ENCODE measurements at places on chromosomes 3 and 15.

DNA sequence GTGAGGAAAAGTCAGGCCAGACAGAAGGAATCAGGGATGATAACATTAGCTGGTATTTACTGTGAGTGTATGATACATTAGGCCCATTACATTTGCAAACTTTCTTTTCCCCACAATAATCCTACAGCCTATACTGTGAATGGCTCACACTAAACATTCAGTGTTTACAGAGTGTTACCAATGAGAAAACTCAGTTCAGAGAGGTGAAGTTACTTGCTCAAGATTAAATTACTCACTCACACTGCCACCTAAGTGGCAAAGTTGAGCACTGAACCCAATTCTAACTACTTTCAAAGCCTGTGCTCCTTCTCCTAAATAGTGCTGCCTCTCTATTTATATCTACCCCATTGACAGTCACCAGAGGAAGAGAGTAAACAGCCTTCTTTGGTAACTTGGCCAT, 8.5 kb downstream of the XPC start:
- DNase-seq = no peak

GRCh38 chr15:83082730-83083386, 15.8 kb upstream of the BTBD1 start:
- DNase-seq = no peak

GRCh38 chr3:148882288-148882687, 17.2 kb downstream of the CPA3 start:
- DNase-seq = no peak

DNA sequence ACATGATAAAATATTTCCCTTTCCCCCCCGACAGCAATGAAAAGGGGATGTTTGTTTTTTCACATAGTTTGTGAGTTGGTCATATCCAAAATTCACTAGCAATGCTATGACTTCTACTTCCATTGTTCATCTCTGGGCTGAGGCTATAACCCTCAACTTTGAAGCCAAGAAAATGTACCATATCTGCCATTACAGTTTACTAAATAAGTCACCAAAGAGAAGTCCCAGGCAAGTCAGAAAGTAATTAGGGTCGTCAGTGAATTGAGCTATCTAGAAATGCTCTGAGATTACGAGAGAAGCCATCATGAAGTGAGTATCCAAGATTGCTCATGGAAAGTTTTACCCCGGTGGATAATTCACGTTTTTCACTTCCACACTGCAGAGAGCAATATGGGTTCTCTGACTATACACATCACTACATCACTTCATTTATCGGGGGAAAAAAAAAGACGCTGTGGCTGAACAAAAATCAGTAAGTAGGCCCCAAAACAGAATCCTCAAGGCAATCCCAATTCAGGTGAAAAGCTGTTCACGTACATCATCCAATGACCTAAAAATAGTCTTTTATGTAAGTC, 1.4 kb downstream of the PEAK1 start:
- no peak for DNase-seq

DNA sequence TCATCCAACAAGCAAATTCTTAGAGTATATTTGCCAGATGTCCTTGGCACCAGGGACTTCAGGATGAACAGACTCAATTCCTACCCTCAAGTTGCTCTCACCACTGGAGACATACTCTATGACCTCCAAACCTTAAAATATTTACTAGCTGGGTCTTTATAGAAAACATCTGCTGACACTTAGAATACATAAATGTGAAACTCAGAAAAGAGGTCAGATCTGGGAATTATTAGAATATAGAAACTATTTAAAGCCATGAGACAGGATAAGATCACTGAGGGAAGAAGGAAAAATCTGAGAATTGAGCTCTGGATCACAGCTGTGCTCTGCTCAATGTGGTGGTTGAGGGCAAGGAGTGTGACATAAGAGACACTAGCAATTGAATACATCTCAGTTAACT, 695.4 kb upstream of the UBE2E2 start:
- no peak for DNase-seq

GRCh38 chr3:127089486-127090145, 103.3 kb upstream of the PRR23E start:
- DNase-seq = no peak

DNA sequence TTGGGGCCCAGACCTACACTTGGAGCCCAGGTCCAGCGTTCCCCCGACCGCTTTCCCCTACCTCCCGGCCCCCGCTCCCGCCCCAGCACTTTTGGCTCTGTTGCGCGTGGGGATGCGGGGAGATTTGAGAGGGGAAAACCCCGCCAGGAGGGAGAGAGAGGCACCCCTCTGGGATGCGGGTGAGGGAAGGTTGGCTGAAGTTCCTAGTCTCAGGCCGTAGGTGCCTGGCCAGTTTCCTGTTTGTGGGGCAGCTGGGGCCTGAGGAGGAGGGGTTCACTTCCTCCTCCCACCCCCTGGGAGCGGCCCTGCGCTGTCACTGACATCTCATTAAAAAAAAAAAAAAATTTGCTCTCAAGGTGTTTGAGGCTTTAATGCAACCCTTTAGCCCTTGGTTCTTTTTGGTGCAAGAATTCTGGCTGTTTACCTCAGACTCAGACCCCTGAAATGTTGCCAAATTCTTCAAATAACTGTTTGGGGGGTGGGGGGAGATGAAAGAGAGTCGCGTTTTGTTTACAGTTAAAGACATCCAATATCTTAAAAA, 2.6 kb downstream of the FAM43A start:
- DNase-seq = no peak

GRCh38 chr3:56903231-56903782, 101.6 kb upstream of the ARHGEF3 start:
- DNase-seq = no peak

GRCh38 chr3:16463119-16463518, 50.4 kb downstream of the RFTN1 start:
- DNase-seq = no peak

DNA sequence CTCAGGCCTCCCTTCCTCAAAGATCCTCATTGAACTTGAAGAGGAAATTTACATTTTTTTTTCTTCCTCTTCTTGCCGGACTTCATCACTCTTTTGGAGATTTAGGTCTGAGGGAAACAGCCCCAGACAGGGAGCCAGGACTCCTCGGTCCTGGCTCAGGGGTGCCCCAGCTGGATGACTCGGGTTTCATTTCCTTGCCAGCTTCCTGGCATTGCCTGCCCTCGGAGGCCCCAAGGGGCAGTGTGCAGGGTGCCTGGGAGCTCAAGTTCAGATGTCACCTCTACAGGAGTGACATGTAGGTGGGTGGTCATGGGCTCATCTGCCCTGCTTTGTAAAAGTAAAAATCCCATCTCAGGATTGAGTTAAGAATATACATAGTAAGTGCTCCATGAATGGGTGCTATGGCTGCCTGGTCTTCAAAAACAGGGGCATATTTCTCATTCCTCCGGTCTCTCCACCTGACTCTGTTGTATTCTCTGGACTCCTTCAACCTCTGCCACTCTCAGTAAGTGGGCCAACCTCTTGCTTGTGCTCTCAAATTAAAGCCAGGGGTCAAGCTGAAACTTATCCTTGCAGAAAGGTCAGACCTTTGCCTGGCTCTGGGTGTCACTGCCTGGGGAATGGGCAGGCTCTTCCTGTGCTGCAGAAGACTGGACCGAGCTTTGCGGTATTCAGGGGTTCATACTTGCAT, 51.8 kb downstream of the SMAD6 start:
- no peak for DNase-seq

DNA sequence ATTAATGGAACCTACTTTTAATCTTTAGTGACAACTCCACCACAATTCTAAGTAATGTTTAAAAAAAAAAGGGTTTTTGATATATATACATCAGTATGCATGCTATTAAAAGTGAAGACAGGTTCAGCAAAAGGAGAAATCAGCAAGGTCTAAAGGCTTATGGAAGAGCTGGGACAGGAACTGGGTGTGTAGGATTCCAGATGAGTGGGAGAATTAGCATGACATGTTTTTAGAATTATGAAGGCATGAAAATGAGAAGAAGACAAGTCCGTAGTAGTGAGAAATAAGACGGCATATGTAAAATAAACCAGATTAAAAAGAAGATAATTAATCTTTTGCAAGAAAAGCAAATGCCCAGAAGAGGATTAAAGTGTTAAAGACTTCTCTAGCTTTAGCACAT, 52.0 kb downstream of the CBLB start:
- DNase-seq = no peak

DNA sequence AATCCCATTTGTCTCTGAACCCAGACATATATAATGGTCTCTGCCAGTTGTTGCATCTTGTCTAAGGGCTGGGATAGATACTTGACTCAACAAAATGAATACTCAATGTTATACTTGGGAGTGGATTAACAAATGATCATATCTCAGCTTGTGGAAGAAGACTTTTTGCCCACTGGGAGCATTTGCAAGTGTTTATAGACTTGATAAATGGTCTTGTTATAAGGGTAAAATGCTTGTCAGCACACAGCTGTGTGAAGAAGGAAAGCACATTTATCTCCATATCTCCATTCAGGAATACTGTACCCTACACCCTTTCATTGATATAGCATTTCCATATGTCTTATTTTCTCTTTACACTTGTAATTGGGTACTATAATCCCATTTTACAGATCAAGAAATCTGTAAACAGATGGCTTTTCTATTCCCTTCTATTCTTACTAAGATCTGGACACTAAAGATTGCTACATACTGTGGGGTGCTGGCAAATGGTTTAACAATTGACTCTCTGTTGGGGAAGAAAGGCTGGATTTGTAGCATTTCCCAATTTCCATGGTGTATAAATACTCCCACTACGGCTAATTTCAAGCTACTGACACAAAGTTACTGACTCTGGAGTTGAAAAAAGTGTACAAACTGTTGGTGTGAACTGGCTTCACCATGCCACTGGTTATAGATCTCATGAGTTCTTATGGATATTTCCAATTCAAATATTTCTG, 154.6 kb downstream of the CHST2 start:
- DNase-seq = no peak

DNA sequence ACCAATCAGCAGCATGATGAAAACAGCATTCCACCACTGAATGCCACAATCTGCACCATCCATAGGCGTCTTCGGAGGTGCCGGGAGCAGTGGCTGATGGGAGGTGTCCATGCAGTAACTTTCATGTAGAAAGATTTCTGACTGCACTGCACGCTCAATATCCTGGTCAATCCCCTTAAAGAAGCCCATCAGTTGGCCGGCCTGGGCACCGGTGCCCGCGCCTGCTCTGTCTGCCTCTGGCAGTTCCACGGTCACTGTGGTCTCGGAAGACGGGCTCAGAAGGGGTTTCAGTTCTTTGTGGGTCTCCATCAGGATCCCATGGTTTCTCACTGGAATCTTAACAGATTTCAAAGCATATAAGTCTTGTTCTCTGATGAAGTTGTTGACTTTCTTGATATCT, 3.9 kb downstream of the LYSMD4 start:
- DNase-seq = no peak

DNA sequence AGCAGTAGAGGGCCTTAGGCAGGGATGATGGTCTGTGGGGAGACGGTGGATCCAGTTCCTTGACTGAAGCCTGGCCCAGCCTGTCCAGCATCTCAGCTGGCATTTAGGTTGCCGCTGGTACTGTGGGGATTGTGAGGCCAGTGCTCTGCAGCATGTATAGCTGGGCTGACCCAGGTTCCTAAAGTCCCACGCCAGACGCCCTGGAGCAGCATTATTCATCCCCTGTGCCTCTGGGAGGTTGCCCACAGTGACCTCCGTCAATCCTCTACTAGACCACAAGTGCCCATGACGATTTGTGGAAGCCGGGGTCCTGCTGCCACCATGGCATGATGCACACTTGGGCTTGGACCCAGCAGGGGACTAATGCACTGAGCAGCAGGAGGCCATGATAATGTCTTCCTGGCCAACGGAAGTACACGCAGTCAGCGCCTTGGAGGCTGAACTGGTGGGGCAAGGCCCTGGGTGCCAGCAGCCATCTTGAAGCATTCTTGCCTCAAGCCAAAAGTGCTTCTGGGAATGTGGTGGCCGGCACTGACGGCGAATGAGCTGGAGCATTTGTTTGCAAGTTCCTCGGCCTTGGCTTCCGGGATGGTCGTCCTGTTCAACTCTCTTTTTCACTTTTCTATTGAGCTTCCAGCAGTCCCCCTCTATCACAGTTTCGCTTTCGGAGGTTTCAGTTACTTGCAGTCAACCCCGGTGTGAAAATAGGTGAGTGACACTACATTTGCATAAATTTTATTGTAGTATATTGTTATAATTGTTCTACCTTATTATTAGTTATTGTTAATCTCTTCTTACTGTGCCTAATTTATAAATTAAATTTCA, 949.4 kb downstream of the ROBO1 start:
- DNase-seq = no peak

DNA sequence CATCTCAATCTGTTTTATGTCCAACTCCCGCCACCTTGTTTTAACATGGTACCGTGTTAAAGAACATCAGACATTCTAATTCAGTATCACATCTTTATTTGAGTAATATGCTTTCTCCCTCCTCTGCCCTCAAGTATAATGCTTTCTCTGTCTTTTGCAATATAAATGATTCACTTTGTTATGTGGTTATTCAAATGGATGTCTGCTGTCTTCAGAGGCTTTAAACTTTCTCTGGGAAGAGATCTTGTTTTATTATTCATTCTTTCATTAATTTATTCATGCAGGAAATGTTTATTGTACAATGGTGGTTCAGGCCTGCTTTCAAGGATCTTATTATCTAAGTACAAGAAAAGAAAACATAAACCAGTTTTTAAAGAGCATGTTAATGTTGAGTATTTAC, 57.1 kb downstream of the RAP2B start:
- no peak for DNase-seq

GRCh38 chr3:62982795-62983455, 107.7 kb upstream of the CADPS start:
- no peak for DNase-seq

DNA sequence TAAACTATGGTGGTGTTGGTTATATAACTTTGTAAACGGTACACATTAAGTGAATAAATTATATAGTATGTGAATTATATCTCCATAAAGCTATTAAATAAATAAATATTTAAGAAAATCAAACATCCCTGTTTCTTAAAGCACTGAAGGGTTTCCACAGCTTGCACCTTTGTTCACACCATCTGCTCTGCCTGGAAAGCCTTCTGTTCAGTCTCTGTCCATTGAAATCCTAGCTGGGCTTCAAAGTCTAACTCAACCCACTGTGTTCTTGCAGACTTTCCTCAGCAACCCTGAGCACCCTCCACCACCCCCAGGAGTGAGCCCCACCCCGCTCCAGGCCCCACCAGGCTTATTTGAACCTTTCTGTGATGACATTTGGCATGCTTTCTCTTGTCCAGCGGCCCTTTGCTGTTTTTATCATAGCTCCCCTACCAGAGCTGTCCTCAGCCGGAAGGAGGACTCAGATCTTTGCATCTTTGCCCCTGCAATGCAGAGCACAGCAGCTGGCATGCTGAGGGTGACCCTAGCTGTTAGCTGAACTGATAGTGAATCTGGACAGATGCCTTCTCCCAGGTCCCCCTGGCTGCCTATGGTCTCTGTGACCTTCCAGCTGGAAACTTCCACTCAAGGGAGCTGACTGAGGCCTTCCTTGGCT, 105.2 kb downstream of the DAPK2 start:
- no peak for DNase-seq

GRCh38 chr15:88218557-88219221, 37.9 kb downstream of the NTRK3 start:
- no peak for DNase-seq

DNA sequence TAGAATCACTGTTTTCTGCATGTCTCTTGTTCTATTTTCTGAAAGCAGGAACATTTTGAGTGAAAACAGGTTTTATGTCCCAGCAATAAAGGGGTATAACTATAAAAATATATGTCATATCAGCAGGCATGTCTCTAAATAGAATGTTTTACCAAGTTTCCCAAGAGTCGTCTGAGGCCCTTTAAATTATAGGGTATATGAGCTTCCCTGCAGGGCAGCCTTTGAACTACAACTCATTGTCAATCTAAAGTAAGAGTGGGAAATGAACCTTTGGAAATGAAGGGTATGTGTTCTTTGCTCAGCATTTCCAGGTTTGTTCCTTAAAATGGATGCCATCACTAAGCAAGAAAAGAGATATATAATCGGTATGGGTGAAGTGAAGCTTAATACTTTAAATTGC, 138.6 kb downstream of the LSAMP start:
- DNase-seq = no peak
